ENCODE measurements at places on chromosomes 12 and 14. TPM values are rescaled to one million over a fixed set of nuclear protein-coding genes. Genes with fewer than 3 reads are reported as not detected.

DNA sequence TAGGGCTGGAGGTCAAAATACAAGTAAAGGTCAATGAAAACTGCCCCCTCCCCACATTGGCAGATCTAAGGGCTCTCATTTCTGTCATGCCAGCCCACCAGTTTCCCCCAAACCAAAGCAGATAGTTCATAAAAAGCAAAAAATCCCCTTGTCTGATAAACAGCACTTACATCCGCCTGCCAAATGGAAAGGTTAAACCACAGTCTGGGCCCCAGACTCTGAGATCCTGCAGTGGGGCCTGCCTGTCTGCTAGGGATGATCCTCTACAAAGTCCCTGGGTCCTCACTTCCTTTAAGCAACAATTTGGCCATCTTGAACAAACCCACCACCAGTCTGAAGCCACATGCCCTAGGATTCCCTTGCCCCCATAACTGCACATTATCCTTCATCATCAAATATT is 9.7 kb upstream of the RPS26 start:
- no peak for DNase-seq

- no peak for DNase-seq
Measured at GRCh38 chr12:122813310-122813713, 21.9 kb upstream of the HIP1R start.

DNA sequence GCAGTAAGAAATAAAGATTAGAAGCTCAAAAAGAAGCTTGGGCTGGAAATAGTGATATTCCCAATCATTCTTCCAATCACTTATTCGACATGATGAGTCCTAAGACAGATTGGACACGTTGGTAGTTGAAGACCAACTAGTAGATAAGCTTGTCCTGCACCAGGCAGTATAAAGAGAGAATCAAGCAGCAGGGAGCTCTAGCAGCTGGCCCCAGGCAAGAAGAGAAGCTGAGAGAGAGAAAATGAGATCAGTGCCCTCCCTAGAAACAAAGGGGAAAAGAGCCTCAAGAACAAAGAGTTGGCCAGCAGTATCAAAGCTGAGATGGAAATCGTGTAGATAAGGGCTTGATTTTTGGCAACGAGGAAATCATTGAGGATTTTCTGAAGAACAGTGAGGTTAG is 20.6 kb downstream of the RASSF8 start:
- no peak for DNase-seq

The RAD51AP1 gene
- 0.47 TPM for total RNA-seq

- no peak for DNase-seq
Measured at GRCh38 chr14:69997849-69998248, 118.6 kb downstream of the SMOC1 start.

The SLC5A8 gene
- not detected for total RNA-seq

The A2ML1 gene
- total RNA-seq, result not detected

- DNase-seq, result no peak
Measured at GRCh38 chr12:102535306-102535705, 54.9 kb upstream of the IGF1 start.

DNA sequence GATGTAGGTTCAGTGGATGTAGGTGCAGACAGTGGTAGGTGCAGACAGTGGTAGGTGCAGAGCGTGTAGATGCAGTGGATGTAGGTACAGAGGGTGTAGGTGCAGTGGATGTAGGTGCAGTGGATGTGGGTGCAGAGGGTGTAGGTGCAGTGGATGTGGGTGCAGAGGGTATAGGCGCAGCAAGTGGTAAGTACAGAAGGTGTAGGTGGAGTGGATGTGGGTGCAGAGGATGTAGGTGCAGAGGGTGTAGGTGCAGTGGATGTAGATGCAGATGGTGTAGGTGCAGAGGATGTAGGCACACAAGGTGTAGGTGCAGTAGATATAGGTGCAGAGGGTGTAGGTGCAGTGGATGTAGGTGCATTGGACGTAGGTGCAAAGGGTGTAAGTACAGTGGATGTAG is 86.0 kb downstream of the HECTD4 start:
- DNase-seq, result no peak

GRCh38 chr14:88482524-88482923 is 72.3 kb downstream of the PTPN21 start:
- no peak for DNase-seq

- DNase-seq, result no peak
Measured at GRCh38 chr12:64404470-64405256, 471 bp downstream of the XPOT start.

GRCh38 chr14:45135156-45135555 is 574 bp upstream of the FANCM start:
- no peak for DNase-seq

The HOXC13 gene
- total RNA-seq, result not detected

Measured in psoas muscle (tissue), 8 donors.